ENCODE measurements at places on chromosomes 13 and 19.

DNA sequence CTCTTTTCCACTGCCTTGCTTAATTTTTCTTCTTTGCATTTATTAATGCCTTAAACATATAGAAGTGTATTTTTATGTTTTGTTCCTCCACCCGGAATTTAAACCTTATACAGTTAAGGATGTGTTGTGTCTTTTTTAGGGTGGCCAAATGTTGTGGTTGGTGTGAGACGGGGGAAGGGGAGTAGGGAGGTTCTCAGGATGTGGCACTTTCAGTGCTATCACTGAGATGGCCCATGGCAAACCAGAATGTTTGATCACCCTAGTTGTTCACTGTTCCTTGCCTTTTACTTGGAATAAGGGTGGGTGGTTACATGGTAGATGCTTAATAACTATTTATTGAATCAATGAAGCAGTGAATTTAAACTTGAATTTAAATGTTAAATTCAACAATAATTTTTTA is 216.0 kb upstream of the SLITRK1 start:
- DNase-seq: no peak

GRCh38 chr13:66977161-66977560 is 253.0 kb downstream of the PCDH9 start:
- DNase-seq: no peak

DNA sequence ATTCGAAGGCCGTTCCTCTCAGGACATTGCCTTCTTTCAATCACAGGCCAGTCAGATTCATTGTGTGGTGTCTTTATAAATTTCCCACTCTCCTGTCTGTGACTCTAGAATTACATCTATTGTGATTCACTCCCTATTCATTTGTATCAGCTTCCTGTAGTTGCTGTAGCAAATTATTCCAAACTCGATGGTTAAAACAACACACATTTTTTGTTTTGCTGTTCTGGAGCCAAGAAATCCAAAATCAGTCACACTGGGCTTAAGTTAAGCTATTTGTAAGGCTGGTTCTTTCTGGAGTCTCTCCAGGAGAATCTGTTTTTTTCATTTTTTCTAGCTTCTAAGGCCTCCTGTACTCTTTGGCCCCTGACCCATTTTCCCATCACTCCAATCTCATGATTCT is 1487.0 kb upstream of the SLC10A2 start:
- no peak for DNase-seq

GRCh38 chr13:79775830-79776229 is 294.9 kb downstream of the NDFIP2 start:
- peak; percentile 5 for DNase-seq

GRCh38 chr13:97141564-97142005 is 80.5 kb upstream of the MBNL2 start:
- peak; percentile 24 for DNase-seq

DNA sequence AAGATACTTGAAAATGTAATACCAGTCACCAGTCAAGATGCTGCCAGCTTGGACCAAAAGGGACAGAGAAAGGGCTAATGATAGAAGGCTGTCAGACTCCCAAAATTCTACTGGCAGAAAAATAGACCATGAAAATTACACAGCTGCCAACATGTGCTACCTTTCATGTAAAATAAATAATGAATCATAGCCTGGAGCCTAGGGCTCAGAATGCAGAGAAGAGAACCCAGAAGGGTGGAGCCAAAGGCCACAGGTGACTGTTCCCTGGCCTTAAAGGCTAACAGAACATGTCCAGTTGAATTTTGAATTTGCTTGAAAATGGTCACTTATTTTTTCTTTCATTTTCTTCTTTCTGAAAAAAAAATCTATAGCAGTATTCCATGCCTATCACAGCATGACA is 1827.0 kb upstream of the MIR17HG start:
- DNase-seq: no peak

DNA sequence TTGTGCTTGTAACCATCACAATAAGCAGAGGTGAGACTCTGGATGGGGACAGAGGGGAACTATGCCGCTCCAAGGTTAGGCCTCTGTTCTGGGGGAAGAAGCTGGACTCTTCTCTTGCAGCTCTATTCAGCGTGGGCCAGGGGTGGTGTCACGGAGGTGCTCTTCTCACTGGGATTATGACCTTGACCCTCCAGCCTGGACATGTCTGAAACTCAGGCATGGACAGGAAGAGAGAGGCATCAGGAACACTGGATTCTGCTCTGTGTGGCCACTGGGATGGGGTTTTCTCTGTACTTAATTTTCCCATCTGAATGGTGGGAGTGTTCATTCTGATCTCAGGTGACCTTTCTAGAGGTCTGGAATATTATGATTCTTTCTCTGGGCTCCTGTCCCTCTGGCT is 7.6 kb downstream of the MEGF8 start:
- DNase-seq: no peak

DNA sequence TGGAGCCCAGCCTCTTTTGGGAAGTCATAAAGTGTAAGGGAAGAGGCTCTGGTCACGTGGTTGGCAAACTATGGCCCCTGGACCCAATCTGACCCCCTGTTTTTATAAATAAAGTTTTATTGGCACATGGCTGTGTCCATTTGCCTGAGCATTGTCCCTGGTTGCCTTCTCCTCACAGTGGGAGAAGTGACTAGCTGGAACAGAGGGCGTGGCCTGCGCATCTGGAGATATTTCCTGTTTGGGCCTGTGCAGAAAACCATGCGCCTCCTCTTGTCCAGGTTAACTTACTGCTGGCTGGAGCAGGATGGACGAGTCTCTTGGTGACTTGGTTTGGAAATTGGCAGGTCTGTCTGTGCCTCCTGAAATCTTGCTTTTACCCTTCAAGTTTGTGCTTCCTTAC is 48.3 kb downstream of the KDM4B start:
- no peak for DNase-seq

DNA sequence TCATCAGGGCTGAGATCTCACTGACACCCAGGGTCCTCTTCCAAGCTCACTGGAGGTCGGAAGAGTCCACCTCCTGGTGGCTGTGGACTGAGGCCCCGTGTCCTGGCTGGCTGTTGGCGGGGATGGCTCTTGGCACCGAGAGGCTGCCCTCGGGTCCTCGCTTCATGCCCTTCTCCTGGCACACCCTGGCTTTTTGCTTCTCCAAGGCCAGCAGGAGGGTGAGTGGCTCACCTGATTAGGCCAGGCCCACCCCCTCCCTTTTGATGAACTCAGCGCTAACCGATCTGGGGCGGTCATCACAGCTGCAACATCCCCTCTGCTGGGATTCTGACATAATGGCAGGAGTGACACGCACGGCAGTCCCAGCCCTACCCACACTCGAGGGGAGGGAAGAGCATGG is 4.4 kb downstream of the SLC39A3 start:
- no peak for DNase-seq

- DNase-seq: no peak
Measured at GRCh38 chr19:46555628-46556280, 45.4 kb upstream of the CALM3 start.

DNA sequence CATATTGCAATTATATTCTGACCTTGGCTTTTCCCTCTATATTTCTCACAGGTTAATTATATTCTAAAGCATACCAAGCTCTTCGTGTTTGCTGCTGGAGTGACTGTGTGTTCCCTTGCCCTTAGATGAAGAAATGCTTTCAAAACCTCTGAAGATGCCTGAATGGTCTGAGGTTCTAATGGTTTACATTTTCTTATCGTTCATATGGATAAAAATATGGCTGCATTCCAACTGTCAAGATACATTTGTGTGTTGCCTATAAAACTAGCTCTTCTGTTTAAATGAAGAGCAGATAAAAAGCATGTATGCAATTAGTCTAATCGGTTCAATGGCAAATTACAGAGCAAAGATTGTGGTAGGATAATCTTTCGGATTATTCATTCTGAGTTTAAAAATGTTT is 68.4 kb upstream of the ANKRD10 start:
- DNase-seq: no peak

DNA sequence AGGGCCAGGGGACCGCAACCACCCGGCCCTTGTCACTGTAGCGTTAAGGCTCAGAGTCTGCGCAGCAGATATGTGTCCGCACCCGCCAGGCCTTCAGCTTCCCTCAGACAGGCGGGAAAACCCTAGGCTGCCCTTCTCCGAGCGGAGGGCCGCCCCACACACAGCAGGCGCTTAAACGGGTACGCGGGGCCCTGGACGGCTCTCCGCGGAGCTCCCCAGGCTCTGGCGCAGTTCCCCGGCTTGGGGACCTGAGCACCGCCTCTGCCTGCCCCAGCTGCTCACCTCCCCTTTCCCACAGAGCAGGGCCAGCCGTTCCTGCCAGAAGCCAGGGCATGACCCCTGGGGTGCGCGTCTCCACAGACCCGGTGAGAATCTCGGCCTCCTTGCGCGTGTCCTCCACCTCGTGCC is 593 bp downstream of the ZNF135 start:
- no peak for DNase-seq

GRCh38 chr19:1854542-1855039 is 6.3 kb upstream of the REXO1 start:
- no peak for DNase-seq

DNA sequence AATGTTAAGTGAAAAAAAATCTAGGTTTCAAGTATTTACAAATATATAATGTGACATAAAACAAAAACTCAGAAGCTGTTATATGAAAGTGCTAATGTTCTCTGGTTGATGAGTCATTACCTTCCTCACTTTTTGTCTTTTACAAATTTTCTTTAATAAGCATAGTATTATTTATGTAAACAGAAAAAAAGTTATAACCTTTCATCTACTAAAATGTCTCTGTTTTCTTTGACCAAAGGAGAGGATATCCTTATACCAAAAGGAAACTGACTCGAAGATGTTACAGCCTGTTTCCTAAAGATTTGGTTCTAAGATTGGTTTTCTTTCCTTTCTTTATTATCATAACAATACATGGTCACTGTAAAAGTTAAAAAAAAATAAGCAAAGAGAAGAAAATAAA is 38.0 kb downstream of the RCBTB2 start:
- DNase-seq: no peak

GRCh38 chr13:46577696-46578589 is 25.0 kb downstream of the LRCH1 start:
- no peak for DNase-seq

DNA sequence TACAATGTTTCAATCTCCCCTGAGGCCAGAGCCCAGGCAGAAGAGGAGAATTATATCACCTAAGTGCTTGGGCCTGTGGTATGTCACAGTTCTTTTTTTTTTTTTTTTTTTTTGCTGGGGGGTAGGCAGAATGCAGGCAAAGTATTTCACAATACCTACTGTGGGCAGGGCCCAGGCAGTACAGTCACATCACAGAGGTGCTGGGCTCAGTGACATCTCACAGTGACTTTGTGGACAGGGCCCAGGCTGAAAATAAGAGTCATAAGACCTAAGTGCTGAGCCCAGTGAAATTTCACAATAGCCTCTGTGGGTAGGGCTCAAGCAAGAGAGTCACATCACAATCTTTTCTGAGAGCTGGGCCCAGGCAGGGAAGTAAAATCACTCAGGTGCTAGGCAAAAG is 15.9 kb upstream of the ZNF208 start:
- DNase-seq: no peak

All from COR-L47 (cell line).